ENCODE measurements at places on chromosomes 7 and 10. TPM values are rescaled to one million over a fixed set of nuclear protein-coding genes. Genes with fewer than 3 reads are reported as not detected.

The GNGT1 gene
- total RNA-seq: not detected

The FEZF1 gene
- not detected for total RNA-seq

The CALY gene
- total RNA-seq: not detected

The HMX2 gene
- total RNA-seq: not detected

The SFTPA2 gene
- total RNA-seq: not detected

The CRTAC1 gene
- not detected for total RNA-seq

The ANKMY2 gene
- total RNA-seq: 9.8 TPM

The CPED1 gene
- not detected for total RNA-seq

The TRIM56 gene
- 60.0 TPM for total RNA-seq

The TRPV5 gene
- total RNA-seq: not detected

The CDNF gene
- 0.48 TPM for total RNA-seq

The EVX1 gene
- not detected for total RNA-seq

The GTPBP10 gene
- 27.3 TPM for total RNA-seq

The NUP205 gene
- 101 TPM for total RNA-seq

Data from T-helper 2 cell treated with Interferon-gamma antibody and Interleukin-4, amounts not matched to agents 100 ng/mL and 5 ng/mL, for 36 hours (primary cell).